ENCODE measurements at places on chromosomes 1 and 21.

- no peak for DNase-seq
These were observed 5.6 kb downstream of the CRCT1 start for GRCh38 chr1:152519851-152520250.

DNA sequence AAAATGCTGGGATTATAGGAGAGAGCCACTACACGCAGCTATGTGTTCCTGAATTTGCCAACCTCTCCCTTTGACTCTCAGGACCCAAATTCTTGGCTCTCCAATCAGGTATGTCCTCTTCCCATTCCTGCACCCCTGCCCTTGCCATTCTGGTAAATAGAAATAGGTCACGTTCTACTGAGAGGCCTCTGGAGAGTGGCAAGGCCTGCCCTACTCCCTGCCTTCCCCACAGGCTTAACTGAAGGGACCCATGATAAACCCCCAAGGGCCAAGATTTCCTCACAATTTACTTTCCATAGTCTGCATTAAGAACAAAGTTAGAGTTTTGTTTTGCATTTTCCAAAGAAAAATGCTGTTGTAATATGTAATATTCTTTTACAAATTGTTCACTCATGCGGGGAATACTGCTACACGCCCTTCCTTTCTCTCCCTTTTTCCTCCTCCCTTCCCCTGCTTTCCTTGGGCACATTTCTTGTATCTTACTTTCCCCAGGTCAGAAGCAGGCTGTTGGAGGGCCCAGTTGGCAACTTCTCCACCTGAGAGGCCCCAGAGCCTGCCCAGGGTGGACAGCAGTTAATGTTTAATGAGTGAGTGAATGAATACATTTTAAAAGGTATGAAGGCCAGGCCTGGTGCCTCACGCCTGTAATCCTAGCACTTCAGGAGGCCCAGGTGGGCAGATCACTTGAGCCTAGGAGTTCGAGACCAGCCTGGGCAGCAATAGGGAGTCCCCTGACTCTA lies 33.9 kb upstream of the PUM1 start:
- no peak for DNase-seq

DNA sequence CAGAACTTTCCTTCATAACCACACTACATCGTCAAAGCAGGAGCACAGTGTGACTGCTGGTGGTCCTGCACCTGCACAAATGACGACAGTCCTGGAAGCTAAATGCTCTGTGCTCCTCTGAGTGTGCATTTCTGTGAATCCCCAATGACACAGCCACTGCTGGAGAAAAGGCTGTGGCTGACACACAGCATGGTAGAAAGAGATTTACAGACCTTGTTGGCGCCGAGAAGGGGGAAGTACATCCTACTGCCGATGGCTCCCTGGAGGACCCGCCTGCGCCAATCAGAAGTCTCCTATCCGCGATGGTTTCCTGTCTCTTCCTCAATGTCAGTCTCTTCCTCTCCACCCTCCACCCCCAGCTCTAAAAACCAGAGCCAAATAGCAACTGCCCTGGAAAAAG lies 115.4 kb upstream of the RAB4A start:
- DNase-seq, result no peak

DNA sequence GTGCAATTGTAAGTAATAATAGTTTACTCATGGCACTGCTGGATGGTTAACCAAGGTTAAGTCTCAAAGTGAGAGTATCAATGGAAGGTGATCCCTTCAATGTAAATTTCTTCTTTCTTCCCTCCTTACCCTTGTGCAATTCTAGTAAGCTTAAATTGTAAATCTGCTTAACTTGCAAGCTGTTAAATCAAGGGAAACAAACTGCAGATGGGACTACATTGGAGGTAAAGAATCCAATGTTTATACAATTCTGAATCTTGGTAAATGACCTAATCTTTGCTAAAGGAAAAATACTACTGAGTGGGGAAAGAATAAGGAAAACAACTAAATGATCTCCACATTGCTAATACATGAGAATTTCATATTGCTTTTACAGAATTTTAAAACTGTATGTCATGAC lies 6.7 kb upstream of the CD55 start:
- DNase-seq, result no peak

DNA sequence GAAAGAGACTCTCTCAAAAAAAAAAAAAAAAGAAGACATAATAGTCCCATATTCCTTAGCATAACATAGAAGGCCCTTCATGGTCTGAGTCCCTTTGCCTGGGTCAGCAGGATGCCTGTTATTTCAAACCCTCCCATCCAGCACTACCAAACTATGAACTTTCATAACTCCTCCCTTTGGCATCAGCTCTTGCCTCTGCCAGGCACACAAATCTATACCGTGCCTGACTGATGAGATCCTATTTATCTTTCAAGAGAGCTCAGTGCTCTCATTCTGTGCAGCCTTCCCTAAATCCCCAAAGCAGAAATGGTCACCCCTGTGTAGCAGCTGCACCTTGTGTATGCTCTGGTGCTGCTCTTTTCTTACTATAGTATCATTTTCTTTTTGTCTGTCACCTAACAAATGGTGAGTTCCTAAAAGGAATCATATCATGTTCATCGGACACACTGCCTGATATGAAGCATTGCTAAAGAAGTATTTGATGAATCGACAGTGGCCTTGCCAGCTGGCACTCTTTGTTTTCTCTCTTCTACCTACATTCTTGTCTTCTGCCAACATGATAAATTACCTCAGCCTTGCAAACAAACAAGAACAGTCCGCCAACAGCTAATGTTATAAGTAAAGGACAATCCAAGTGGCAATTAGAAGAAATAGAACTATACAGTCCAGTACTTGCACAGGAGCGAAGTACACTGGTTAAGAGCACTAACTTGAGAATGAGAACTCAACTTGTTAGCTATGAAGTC lies 29.9 kb downstream of the FMO4 start:
- no peak for DNase-seq

DNA sequence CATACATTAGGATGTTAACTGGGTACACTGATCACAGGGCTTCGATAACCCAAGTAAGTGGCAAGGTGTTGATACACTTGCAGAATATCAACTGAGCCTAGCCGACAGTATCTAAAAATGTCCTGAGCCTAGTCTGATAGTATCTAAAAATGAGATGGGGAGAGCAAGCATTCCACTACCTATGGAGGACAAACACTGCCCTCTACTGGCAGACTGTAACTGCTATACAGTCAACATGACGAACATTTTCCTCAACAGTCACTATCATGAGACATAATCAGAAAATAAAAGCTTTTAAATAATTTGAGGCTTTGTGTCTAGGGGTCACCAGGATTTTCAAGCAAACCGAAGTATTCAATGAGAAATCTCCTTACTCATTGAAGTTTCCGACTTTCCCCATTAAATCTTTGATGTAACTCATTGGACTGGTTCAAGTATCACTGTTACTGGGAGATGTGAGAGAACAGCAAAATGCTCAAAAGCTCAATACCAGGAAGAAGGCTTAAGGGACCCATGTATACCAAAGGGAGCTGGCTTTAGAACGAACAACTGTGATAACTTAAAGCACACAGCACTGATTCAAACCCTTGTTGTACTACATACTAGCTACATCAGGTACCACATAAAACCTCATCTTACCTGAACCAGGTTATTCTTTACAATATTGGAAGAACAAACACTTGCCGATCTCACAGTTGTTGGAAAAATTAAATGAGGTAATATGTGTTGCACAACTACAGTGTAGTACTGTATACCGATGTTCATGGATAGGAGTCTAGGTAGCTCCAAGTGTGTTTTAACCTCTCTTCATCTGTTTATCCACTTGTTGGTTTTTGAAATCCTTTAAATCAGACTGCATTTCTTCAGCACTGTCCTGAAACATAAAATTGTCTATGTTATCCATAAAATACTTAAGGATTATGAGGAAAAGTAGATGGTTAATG lies 31.1 kb upstream of the SLC45A3 start:
- peak; percentile 77 for DNase-seq

All from AG10803 (cell line).